Activated T-cell treated with anti-CD3 and anti-CD28 coated beads for 4 hours (primary cell): ENCODE measurements at places on chromosomes 3 and 15.
A peak's percentile ranks its signal among the peaks of the same experiment; 100 is the strongest.

GRCh38 chr15:85422607-85423006 lies 42.2 kb downstream of the AKAP13 start:
- no peak for DNase-seq

DNA sequence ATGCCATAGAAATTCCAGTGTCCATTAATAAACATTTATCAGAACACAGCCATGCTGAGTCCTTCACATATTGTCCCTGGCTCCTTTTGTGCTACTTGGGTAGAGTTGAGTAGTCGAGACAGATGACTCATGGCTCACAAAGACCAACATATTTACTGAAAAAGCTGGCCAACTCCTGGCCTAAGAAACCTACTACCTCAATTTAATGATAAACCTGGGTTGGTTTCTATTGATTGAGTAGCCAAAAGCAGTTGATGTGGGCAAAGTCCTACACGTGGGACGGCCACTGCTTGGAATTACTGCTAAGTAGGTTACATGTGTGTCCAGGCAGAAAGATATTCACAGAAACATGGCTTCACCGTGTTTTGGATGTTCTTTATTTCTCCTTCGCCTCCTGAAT lies 402.2 kb downstream of the NR2F2 start:
- no peak for DNase-seq

- DNase-seq, result no peak
These were observed 7.6 kb downstream of the CX3CR1 start for GRCh38 chr3:39272191-39272590.

DNA sequence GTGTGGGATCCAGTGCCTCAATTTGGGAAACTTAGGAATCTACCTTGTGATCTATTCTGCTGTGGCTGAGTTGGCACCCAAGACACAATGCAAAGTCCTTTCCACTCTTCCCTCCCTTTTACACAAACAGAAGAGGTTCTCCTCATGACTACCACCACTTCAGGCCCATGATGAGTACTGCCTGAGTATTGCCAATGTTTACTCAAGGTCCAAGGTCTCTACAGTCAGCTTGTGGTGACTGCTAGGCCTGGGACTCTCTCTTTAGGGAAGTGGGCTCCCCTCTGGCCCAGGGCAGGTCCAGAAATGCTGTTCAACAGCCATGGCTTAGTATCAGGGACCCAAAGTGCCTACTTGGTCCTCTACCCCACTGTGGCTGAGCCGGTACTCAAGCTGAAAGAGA lies 56.8 kb upstream of the PEX5L start:
- no peak for DNase-seq

GRCh38 chr15:35810007-35810406 lies 264.0 kb upstream of the DPH6 start:
- DNase-seq, result no peak

- no peak for DNase-seq
These were observed 55.4 kb downstream of the EOMES start for GRCh38 chr3:27666708-27667107.

GRCh38 chr3:10563396-10563795 lies 58.0 kb upstream of the ATP2B2 start:
- DNase-seq, result no peak

DNA sequence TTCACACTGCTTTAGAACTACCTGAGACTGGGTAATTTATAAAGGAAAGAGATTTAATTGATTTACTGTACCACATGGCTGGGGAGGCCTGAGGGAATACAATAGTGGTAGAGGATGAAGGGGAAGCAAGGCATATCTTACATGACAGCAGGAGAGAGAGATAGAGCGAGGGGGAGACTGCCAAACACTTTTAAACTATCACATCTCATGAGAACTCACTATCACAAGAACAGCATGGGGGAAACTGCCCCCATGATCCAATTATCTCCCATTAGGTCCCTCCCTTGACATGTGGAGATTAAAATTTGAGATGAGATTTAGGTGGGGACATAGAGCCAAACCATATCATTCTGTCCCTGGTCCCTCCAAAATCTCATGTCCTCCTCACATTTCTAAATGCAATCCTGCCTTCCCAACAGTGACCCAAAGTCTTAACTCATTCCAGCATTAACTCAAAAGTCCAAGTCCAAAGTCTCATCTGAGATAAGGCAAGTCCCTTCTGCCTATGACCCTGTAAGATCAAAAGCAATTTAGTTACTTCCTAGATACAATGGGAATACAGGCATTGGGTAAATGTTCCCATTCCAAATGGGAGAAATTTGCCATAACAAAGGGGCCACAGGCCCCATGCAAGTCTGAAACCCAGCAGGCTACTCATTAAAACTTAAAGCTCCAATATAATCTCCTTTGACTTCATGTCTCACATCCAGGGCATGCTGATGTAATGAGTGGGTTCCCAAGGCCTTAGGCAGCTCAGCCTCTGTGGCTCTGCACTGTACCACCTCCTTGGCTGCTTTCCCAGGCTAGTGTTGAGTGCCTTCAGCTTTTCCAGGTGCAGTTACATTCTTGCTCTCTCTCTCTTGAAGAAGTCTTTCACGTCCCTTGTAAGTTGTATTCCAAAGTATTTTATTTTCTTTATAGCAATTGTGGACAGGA lies 481.7 kb upstream of the TGFBR2 start:
- DNase-seq, result no peak

DNA sequence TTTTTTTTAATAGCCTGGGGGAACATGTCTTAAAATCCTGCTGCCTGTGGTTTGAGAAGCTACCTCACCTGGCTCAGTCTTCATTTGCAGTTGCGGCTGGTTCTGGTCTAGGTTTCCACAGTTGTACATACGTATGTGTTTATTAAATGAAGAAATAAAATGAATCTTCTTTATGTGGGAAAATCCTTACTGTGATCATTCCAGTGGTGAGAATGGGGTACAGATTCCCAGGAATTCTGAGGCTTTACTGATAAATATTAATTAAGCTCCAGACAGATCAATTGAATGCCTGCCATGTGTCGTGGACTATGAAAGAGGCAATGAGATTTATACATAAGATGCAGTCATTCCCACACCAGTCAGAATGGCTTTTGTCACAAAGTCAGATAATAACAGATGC lies 356.1 kb upstream of the GRM7 start:
- no peak for DNase-seq

DNA sequence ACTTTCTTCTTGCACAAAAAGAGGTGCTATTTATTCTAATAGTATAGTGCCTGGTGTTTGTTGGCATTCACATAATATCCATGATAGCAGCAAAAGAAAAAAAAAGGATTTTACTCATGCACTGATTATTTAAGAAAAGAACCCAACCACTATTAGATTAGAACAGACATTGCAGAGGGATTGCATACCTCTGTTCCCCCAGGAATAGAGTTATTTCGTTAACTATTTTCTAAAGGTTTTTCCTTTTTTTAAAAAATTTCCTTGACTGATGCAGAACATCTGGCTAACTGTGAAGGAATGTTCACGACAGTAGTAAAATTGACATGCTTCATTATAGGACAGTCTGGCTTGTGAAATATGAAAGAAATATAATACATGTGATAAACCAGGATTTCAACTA lies 136.6 kb upstream of the PTX3 start:
- DNase-seq, result no peak

GRCh38 chr3:8712908-8713255 lies 20.7 kb upstream of the CAV3 start:
- no peak for DNase-seq

- DNase-seq, result no peak
These were observed 35.4 kb downstream of the SLC28A2 start for GRCh38 chr15:45287390-45287956.

GRCh38 chr3:173429527-173429926 lies 32.0 kb downstream of the NLGN1 start:
- DNase-seq, result no peak

DNA sequence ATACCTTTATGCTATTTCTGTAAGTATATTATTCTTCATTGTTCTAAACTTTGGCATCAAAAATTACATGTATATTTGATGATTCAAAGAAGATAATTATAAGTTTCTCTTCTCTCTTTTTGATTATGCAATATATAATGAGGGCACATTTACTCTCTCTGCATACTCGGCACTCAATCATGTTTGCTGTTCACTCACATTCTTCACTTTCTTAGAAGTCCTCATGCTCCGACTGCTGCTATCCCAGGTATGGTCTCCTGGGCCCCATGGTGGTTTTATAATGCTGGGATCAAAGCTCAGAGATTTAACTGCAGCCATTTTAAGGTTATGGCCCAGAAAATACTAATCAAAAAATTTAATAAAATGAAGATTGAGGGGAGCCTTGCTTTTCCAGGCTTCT lies 529.7 kb upstream of the IL12A start:
- no peak for DNase-seq

- DNase-seq, result peak; percentile 87
These were observed 10.6 kb downstream of the CISH start for GRCh38 chr3:50600841-50601591.

DNA sequence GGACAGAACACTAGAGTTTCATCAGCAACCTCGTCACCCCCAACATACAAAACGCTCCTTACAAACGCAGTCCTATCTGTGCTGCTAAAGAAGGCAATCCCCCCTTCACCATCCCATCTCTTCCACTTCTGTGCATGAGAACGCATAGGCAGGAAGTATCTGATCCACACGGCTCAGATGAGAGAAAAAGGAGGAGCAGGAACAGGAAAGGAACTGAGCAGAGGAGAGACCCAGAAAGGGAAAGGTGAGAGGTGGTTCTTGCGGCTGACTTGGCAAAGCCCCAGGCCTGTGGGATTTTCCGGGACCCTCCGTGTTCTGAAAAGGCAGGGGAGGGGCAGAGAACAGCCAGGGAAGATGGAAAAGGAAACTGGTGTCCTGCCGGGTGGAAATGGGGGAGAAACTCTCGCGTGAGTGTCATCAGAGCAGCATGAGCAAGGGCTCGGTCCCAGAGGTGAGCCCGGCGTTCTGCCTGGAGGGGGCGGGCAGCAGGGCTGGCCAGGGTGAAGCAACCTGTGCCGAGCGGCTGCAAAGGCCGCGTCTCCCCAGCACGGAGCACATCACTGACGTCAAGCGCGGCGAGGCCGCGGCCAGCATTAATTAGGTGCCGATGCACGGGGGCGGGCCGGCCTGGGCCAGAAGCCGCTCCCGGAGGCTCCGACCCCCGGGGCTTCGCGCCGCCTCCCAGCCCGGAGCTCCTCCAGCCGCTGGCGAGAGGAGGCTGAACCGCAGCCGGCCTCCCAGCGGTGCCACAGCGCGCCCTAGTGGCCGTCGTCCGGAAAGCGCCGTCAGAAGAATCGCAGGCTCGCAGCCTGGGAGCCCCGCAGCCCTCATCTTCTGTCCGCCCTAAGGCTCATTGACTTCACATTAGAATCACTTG lies 35.8 kb downstream of the CPN2 start:
- DNase-seq, result peak; percentile 81

DNA sequence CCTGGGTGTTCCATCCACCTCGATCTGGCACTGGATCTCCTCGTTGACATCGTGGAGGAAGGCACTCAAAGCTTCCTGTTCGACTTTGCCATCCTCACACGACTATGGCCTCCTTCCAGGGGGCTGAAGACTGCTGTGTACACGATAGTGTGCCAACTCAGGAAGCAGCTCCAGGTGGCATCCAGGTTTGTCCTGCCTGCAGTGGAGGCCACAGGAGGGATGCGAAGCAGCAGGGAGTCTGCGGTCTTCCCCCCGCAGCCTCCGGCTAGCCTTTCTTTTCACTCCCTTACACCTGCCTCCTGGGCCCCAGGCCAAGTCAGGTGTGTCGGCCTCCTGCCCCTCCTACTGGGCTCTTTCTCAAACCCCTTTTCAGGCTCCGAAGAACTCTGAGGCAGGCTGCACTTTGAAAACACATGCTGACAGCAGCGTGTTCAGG lies 32.2 kb downstream of the SYNM start:
- no peak for DNase-seq

DNA sequence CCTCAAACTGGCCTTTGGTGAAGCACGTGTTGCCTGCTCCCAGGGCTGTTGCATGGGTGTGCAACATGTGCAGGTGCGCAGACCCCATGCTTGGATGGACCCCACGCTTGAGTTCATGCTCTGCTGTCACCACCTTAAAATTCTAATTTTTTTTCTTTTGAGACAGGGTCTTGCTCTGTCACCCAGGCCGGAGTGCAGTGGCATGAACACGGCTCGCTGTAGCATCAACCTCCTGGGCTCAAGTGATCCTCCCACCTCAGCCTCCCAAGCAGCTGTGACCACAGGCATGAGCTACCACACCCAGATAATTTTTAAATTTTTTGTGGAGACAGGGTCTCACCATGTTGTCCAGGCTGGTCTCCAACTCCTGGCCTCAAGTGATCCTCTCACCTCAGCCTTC lies 9.1 kb upstream of the IGDCC3 start:
- no peak for DNase-seq

DNA sequence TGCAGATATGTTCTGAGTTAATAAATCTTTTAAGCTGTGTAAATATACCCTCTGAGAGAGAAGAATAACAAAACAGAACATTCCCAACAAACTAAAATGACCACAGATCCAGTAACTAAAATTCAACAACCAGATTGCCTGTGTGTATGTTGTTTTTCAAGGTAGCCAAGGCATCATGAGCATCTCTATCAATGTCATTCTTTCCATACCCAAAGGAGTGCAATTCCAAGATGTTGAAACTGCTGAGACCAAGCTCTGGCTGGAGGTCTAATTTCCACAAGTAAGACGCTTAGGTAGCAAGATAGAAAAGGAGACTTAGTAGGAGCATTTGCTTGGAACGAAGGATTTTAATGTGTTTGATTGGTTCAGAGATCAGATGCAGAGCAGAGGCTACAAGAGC lies 276.3 kb downstream of the RBMS3 start:
- no peak for DNase-seq

- DNase-seq, result no peak
These were observed 1.5 kb downstream of the RPN1 start for GRCh38 chr3:128648940-128649663.

GRCh38 chr3:159169828-159170227 lies 368.0 kb downstream of the MFSD1 start:
- DNase-seq, result no peak

GRCh38 chr3:88863196-88863595 lies 244.2 kb upstream of the EPHA3 start:
- no peak for DNase-seq

DNA sequence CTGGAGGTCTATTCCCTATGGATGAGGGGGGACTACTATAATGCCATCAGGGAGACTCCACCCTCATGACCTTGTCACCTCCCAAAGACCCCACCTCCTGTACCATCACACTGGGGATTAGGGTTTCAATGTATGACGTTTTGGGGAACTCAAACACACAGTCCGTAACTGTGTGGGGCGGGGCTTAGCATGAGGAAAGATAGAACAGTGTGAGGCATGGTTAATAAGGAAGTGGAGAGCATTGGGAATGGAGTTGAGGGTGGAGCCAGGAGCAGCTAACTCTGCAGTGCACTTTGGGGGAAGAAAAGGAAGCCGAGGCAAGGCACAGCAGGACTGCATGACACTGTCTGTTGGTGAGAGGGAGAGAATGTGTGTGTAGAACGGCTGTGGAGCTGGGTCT lies 90.9 kb upstream of the AGBL1 start:
- no peak for DNase-seq

GRCh38 chr3:4856136-4856535 lies 123.1 kb upstream of the BHLHE40 start:
- DNase-seq, result no peak

GRCh38 chr15:59355730-59356129 lies 16.9 kb downstream of the MYO1E start:
- DNase-seq, result no peak

DNA sequence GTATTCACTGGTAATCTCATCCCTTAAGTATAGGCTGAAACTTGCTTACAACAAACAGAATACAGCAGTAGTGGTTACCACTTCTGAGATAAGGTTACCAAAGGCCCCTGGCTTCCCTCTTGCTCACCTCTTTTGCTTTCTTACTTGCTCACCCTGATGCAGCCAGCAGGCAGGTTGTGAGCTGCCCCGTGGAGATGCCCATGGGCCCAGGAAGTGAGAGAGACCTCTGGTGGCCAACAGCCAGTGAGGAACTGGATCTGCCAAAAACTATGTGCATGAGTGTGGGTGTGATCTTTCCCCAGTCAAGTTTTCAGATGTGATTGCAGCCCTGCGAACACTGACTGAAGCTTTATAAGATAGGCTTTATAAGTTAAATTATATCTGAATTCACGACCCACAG lies 48.7 kb downstream of the NMNAT3 start:
- no peak for DNase-seq
